ENCODE measurements at places on chromosomes 3 and 15.

DNA sequence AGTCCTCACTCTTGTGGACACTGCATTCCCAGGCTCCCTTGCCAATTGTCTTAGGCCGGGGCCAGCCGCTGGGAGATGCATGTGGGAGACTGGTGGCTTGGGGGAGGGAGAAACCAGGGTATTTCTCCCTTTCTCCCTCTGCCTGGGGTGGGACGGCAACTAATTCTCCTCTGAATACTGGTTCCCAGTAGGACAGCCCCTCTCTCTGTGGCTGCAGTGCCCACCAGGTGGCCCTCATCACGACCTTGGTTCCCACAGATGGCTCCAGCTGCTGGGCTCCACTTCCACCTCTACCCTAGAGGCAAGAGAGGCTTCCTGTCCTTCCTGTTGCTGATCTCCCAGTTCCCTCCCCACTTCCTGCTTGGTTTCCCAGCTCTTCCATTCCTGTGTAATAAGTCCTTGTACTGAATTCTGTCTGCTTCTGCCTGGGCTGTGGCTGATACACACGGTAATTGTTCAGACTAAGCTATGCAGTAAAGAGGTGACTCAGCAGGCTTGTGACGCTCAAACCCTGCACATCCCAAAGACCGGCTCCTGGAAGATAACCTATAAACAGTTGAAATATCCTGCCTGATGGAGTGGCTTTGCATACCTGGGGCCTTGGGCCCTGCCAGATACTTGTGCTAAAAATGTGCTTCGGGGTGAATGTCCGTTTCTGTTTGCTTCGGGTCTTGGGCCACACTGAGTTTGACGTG is 20.4 kb upstream of the COPG1 start:
- DNase-seq = peak; percentile 42

DNA sequence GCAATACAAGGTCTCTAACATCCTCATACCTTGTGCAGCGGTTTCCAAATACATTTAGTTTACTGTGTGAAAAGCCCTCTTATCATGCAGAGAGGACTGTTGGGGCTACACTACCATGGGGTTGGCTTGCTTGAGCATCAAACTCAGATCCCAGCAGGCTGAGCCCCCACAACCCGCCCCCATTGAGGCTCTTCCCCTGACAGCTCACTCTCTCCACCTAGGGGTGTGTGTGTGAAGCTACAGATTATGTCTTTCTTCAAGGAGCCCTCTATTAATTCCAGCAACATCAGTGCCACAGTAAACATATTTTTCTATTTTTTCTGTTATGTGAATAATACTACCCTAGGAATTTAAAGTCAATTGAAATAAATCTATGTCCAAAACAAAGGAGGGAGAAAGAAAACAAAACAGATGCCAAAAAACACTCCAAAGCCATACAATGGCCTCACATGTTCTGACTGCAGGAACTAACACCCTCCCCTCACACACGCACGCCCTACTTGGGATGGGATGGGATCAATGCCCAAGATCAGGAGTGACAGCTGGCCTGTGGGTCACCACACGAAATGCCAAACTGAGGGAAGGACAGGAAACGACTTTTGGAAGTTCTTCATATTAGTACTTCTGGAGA is 14.7 kb downstream of the TM4SF4 start:
- no peak for DNase-seq

DNA sequence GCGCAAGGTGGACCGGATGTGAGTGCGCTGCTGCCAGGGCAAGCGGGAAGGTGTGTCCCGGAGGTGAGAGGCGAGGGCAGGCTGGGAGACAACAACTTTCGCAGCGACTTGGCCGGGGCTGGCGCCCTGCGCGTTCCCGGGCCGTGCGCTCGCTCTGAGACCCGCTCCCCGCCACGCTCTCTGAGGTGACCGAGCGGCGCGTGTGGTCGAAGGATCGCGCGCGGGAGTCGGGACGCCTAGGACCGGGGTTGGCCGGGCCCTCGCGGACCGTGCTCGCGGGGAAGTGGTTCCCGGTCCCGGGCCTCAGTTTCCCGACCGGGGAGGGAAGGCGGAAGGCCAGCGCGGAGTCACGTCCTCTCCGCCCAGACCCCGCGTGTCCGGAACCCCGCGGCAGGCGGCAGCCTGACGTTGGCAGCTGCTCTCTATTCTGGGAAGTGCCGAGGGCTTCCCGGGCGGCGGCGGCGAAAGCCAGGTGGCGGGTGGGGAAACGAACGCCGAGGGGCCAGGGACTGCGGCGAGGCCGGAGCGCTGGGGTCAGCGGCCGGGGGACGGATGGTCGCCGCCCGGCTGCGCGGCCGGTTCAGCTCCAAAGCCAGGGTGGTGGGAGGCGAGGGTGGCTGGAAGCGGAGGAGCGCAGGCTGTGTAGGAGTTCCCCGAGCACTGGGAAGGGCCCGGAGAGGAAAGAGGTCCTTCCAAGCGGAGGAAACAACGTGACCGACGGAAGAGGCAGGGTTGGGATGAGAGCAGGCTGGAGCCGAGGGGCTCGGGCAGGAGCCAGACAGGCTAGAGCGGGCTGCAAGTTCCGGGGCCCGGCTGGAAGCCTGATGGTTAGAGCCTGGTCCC is 1.0 kb upstream of the IGF2BP2 start:
- no peak for DNase-seq

DNA sequence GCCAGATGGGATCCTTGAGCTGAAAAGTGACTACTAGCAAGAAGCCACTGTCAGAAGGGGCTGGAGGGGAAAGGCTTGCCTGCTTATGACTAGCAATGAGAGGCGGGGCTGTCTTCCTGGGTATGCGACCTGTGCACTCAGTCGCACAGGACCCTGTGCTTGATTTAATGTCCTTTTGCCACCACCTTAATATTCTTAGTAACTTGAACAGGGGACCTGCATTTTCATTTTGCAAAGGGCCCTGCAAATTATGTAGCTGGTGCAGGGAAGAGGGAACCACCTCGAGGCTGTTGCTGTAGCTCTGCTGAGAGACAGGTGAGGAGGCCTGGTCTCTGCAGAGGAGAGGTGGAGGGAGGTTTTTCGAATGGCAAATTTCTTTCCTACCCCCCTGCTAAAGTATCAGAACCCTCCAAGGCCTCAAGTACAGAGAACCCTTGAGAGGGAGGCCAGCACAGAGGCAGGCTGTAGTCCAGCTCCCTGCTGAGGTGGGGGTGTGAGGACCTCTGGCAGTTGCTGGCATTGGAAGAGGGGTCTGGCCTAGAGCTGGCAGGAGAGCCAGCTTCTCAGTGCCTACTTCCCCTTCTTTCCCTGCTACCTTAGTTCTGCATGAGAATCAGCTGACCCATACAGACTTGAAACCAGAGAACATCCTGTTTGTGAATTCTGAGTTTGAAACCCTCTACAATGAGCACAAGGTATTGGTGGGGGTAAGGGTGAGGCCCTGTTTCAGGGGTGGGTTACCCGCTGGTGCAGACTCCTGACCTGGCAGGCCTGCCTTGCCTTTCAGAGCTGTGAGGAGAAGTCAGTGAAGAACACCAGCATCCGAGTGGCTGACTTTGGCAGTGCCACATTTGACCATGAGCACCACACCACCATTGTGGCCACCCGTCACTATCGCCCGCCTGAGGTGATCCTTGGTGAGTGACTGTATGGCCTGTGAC is 11.4 kb downstream of the CLK3 start:
- no peak for DNase-seq

DNA sequence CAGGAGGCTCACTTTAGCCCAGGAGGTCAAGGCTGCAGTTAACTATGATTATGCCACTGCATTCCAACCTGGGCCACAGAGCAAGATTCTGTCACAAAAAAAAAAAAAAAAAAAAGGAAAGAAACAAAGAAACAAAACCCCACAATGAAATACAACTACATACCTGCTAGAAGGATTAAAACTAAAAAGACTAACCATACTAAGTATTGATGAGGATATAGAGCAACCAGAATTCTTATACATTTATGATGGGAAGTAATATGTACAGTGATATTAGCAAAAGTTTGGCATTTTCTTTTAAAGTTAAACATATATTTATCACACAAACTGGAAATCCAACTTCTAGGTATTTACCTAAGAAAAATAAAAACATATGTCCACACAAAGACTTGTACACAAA is 40.2 kb upstream of the FOXB1 start:
- DNase-seq = no peak

- DNase-seq = no peak
Measured at GRCh38 chr3:143132246-143132980, 12.8 kb downstream of the CHST2 start.
